T-helper 2 cell treated with Interferon-gamma antibody and Interleukin-4, amounts not matched to agents 5 μg/mL and 100 μg/mL, for 36 hours (primary cell): ENCODE measurements at places on chromosomes 5 and 9.

- H3K4me1 ChIP-seq: no peaks in the 10 kb centered on the region
- DNase-seq: no peak
- H3K4me3 ChIP-seq: no peak overlapping the region
- no peaks in the 10 kb centered on the region for H3K36me3 ChIP-seq
- H3K27ac ChIP-seq: no peak overlapping the region
Observed at GRCh38 chr5:1195916-1196315, 5.5 kb upstream of the SLC6A19 start.

- H3K4me3 ChIP-seq: no peak overlapping the region
- H3K36me3 ChIP-seq: no peaks in the 10 kb centered on the region
- H3K27ac ChIP-seq: no peak overlapping the region
- no peaks in the 10 kb centered on the region for H3K4me1 ChIP-seq
- H3K27me3 ChIP-seq: peaks cover under 1% of the 10 kb centered on the region
- no peak for DNase-seq
Observed at GRCh38 chr9:87554976-87555375, 57.3 kb downstream of the DAPK1 start.

- no peaks in the 10 kb centered on the region for H3K36me3 ChIP-seq
- H3K4me3 ChIP-seq: no peak overlapping the region
- H3K27me3 ChIP-seq: no peaks in the 10 kb centered on the region
- DNase-seq: no peak
- no peaks in the 10 kb centered on the region for H3K4me1 ChIP-seq
Observed at GRCh38 chr5:125070961-125071360, 324.5 kb upstream of the ZNF608 start.

DNA sequence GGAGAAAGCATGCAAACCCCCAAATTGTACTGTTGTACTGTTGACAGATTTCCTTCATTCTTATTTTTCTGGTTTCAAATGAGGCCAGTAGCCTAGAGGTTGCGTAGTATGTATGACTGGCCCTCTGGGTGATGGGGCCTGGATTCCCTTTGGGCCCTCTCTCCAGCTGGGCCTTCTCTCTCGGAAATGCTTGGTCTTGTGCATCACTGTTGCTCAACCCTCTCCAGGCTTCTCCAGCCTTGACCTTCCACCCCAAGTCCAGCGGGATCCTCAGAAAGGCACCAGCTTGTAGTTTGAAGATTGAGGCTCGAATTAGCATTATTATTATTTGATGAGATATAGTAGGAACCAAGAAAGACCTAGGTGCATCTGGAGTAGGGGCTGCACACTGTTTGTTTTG lies 87.0 kb downstream of the ANGPTL2 start:
- no peaks in the 10 kb centered on the region for H3K36me3 ChIP-seq
- H3K27me3 ChIP-seq: peaks cover 20% of the 10 kb centered on the region
- H3K4me3 ChIP-seq: no peak overlapping the region
- no peak overlapping the region for H3K27ac ChIP-seq
- no peak for DNase-seq
- H3K4me1 ChIP-seq: no peaks in the 10 kb centered on the region

GRCh38 chr9:97717866-97718265 lies 20.7 kb upstream of the XPA start:
- H3K4me3 ChIP-seq: no peak overlapping the region
- no peak overlapping the region for H3K27ac ChIP-seq
- H3K27me3 ChIP-seq: peaks cover 33% of the 10 kb centered on the region
- no peaks in the 10 kb centered on the region for H3K36me3 ChIP-seq
